Hepatocyte (in vitro differentiated cells): ENCODE measurements at places on chromosomes 16 and 17. TPM values are rescaled to one million over a fixed set of nuclear protein-coding genes. Genes with fewer than 3 reads are reported as not detected.

THRA gene
- 20.7 and 22.5 TPM in 2 replicates for polyA plus RNA-seq

HSD17B2 gene
- polyA plus RNA-seq: 63.5 and 91.1 TPM in 2 replicates

KRT32 gene
- not detected in 2 replicates for polyA plus RNA-seq

METTL9 gene
- polyA plus RNA-seq: 112 TPM in 2 replicates

ZNF267 gene
- 5.5 and 6.4 TPM in 2 replicates for polyA plus RNA-seq
